ENCODE measurements at places on chromosomes 2 and 18.

- no peak for DNase-seq
Measured at GRCh38 chr2:85309699-85310321, 18.0 kb downstream of the TGOLN2 start.

DNA sequence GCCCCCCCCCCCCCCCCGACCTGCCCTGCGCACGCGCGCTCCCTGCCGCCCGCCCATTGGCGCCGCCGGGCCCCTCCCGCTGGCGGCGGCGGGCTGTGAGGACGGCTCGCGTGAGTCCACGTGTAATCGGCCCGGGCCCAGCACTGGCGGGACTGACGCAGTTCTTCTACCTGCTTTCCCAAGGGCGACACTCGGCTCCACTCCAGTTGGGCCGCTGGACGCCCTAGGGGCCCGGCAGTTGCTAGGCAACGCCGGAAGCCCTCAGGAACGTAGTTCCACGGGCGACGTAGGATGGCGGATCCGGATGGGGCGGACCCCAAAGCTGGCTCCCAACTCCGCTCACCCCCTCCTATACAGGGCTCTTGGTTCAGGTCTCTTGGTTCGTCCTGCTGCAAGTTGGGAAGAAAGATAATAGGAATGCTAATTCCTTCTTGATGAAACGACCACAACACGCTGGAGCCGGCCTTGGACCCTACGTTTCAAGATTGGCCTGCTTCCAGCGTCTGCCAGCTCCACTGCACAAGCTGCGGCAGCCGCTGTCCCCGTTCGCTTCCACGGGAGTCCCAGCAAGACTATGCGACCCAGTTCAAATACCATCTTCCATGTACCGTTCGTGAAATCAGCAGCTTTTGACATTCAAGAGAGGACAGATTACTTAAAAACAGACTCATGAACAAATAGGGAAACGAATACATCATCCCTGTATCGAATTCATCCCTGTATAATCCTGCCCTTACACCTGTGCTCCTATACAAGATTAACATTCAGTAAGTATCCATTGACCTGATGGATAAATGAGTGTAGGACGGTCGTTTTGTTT lies 415 bp upstream of the MCFD2 start:
- peak; percentile 94 for DNase-seq

- no peak for DNase-seq
Measured at GRCh38 chr2:215695861-215696260, 260.0 kb upstream of the FN1 start.

GRCh38 chr2:227106845-227107759 lies 56.9 kb downstream of the COL4A4 start:
- DNase-seq: peak; percentile 82

DNA sequence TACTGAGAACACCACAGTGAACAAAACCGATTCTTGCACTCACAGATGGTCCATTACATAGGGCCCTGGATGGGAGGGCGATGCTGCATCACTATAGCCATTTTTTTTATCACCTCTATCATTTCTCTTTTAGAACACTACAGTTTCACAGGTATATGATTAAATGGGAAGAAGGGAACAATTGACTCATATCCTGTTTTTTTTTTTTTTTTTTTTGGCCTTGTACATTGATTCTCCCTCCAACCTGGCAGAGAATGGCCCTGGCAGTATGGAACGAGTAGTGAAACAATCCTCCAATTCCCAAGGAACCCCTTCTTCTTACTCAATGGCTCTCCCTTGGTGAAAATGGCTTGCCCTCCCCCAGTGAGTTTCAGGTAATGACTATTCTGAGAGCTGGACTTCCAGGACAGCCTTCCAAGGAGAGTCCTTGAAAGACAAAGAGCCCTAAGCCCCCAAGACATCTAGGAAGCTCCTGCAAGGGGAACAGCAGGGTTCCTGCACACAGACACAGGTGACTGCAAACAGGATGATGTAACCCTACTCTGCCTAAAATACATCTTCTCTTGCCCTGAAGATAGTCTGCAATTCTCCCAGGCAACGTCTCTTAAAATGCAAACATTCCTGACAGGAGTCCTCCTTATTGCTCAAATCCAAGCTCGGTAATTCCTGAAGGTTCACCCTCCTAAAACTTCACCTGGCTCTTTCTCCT lies 405.4 kb downstream of the SETBP1 start:
- DNase-seq: no peak

- DNase-seq: no peak
Measured at GRCh38 chr2:239818086-239818485, 207.1 kb downstream of the NDUFA10 start.

- DNase-seq: no peak
Measured at GRCh38 chr2:40751981-40752380, 300.1 kb upstream of the SLC8A1 start.

DNA sequence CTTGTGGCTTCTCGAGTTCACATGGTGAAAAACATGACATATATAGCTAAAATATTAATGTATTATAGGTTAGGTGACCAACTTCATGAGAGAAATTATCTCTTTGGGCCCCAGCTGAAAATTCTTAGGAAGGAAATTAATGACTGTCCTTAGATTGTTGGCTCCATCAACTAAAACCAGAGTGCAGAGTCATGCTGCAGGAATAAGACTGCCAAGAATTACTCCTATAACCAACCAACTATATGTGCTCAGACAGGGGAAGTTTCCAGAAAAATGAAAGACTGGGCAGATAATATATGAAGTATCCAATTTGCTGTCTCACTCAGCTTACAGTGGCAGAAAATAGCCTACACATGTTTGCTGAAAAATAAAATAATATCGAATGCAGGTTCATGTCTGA lies 71.0 kb upstream of the TMEFF2 start:
- peak; percentile 49 for DNase-seq

DNA sequence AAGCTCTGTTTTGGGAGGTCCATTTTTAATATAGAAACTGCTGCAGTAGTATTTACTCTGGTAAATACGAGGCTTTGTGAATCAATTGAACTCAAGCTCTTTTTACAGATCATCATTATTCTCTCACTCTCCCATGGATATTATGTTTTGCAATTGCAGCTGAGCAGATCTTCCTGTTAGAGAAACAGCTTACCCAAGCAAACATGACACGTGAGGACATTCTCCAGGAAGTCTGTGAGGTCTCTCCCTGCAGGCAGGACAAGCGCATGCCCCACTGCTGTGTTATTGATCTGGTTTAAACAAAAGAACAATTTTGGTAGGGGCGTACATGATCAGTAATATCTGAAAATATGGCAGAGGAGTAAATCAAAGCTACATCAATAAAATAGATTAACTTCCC lies 72.1 kb downstream of the COL6A3 start:
- DNase-seq: peak; percentile 52

DNA sequence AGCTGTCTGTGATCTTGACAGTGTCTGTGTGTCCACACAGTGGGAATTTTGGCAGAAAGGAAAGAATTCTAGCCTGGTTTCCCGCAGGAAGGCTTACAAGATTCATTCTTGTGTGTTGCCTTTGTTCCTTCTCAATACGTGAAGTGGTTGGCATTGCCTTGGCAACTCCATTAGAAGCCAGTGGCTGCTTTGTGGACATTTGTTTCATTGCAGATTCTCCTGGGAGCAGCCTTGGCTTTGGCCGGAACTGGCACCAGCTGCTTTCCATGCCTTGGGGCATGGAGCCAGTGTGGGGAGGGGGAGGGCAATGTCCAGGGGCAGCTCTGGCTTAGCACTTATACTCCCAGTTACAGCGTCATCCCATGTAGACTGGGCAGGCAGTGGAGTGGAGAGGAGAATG lies 39.4 kb downstream of the KIF5C start:
- DNase-seq: no peak

Measured in fibroblast of pulmonary artery (primary cell).